Chondrocyte (in vitro differentiated cells): ENCODE measurements at places on chromosomes 5 and 9. TPM values are rescaled to one million over a fixed set of nuclear protein-coding genes. Genes with fewer than 3 reads are reported as not detected.

The CCDC192 gene
- total RNA-seq, result not detected in 3 replicates

- no peaks in the 10 kb centered on the region for H3K36me3 ChIP-seq
- peak overlapping the region; percentile 23 for H3K27ac ChIP-seq
- DNase-seq, result no peak
- no peaks in the 10 kb centered on the region for H3K27me3 ChIP-seq
- H3K4me1 ChIP-seq, result peaks cover 43% of the 10 kb centered on the region
Measured at GRCh38 chr9:115883467-115884329, 269.9 kb upstream of the PAPPA start.

- H3K4me3 ChIP-seq, result peak overlapping the region; percentile 17
- no peaks in the 10 kb centered on the region for H3K36me3 ChIP-seq
- peak overlapping the region; percentile 94 for H3K27ac ChIP-seq
- no peaks in the 10 kb centered on the region for H3K27me3 ChIP-seq
Measured at GRCh38 chr5:38467353-38468040, 88.9 kb downstream of the LIFR start.

- peaks cover 11% of the 10 kb centered on the region for H3K36me3 ChIP-seq
- H3K27me3 ChIP-seq, result no peaks in the 10 kb centered on the region
- H3K4me1 ChIP-seq, result peaks cover under 1% of the 10 kb centered on the region
- H3K27ac ChIP-seq, result no peak overlapping the region
Measured at GRCh38 chr5:138182808-138183207, 3.9 kb downstream of the KIF20A start.

The HK3 gene
- total RNA-seq, result not detected in 3 replicates

The TMEFF1 gene
- total RNA-seq, result 1.3 to 3.1 TPM (median 3.0 TPM) in 3 replicates

DNA sequence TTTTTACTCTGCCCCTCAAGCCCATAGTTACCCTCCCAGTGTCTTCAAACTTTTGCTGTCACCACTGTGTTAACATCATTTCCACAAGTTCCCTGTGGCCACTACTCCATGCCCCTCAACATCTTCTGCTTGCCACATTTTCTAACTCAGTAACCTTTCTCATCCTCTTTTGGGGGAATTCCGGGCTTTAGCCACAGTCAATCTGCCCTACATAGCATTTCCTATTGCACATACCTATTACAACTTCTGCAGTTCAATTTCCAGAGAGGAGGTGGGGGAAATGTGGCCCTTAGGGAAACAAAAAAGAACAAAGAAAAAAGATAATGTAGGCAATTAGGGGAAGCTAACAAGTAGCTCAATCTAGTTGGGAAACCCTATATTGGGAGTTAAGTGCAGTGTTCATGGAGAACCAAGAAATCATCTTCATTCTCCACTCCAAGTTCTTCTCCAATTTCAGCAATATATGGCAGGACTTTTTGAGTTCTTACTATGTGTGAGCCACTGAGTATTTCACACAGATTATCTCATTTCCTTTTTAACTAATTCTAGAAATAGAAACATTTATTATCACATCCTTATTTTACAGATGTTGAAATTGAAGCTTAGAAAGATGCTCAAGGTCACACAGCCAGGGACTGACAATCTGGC is 40.2 kb upstream of the LPAR1 start:
- no peaks in the 10 kb centered on the region for H3K36me3 ChIP-seq
- H3K27ac ChIP-seq, result no peak overlapping the region
- H3K4me1 ChIP-seq, result no peaks in the 10 kb centered on the region
- H3K4me3 ChIP-seq, result no peak overlapping the region
- no peaks in the 10 kb centered on the region for H3K27me3 ChIP-seq

The CYLC2 gene
- not detected in 3 replicates for total RNA-seq

The ANGPTL2 gene
- total RNA-seq, result 26.7 to 39.7 TPM (median 39.0 TPM) in 3 replicates

- no peak overlapping the region for H3K27ac ChIP-seq
- H3K27me3 ChIP-seq, result no peaks in the 10 kb centered on the region
- no peak overlapping the region for H3K4me3 ChIP-seq
Measured at GRCh38 chr9:109488351-109488750, 9.8 kb downstream of the PTPN3 start.

The NACC2 gene
- total RNA-seq, result 42.6 to 52.4 TPM (median 51.0 TPM) in 3 replicates

DNA sequence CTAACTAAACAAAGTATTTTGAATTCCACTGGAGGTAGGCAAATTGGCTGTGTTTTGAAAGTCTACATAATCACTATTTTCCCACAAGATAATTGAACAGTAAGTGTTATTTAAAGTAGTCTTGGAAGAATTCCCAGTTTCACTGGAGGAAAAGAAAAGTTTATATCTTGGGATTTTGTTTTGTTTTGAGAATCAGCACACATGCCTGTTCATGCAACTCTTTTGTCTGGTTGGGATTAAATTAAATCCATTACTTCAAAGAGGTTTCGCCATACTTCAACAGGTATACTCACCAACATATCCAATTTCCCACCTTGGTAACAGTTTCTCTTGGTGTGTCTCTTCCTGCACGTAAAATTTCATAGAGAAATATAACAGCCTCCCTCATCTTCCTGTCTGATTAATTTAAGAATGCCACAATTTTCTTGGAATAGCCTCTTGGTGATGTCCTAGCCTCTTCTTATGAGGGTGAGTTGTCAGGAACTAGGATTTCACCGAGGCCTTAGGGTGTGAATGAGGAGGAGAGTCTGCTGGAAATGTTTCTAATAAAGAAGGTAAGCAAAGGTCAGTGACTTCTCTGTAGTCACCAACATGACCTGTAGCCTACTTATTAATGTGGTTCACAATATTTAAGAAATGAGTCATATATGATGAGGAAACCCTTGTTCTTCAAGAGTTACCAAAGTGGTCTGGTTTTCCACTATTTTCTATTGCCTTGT is 48.1 kb downstream of the ITGA2 start:
- DNase-seq, result no peak
- H3K27me3 ChIP-seq, result no peaks in the 10 kb centered on the region
- no peaks in the 10 kb centered on the region for H3K36me3 ChIP-seq
- H3K4me3 ChIP-seq, result no peak overlapping the region
- H3K4me1 ChIP-seq, result peaks cover 16% of the 10 kb centered on the region
- no peak overlapping the region for H3K27ac ChIP-seq

- no peak overlapping the region for H3K27ac ChIP-seq
- no peaks in the 10 kb centered on the region for H3K27me3 ChIP-seq
- H3K4me1 ChIP-seq, result peaks cover 17% of the 10 kb centered on the region
- DNase-seq, result no peak
- no peak overlapping the region for H3K4me3 ChIP-seq
Measured at GRCh38 chr9:131036529-131037334, 27.8 kb downstream of the LAMC3 start.

GRCh38 chr5:14330729-14331385 is 187.7 kb downstream of the TRIO start:
- DNase-seq, result no peak
- H3K36me3 ChIP-seq, result peaks cover 18% of the 10 kb centered on the region
- H3K4me1 ChIP-seq, result peaks cover 64% of the 10 kb centered on the region
- H3K27ac ChIP-seq, result peak overlapping the region; percentile 70
- no peaks in the 10 kb centered on the region for H3K27me3 ChIP-seq

The PPP2R2B gene
- 0.35 to 0.74 TPM in 2 of 3 replicates, not detected in the other for total RNA-seq

DNA sequence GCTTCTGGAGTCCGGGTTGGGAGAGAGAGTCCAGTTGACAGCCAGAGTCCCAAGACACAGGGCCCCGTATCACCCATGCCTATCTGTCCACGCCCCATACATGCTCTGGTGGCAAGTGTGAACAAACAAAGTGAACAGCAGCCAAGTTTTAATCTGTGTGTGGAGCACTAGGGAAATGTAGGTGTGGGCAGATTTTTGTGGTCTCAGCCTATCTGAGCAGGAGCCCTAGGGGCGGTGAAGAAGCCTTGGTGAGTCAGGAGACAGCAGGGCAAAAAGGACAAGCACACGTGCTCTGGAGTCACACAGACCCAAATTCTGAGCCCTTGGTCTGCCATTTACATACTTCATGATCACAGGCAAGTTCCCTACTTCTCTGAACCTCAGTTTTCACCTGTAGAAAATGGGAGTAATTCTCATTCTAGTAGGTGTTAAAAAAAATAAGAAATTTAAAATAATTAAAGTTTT is 23.2 kb downstream of the EGR1 start:
- no peak overlapping the region for H3K4me3 ChIP-seq
- peaks cover 8% of the 10 kb centered on the region for H3K4me1 ChIP-seq
- peaks cover 20% of the 10 kb centered on the region for H3K27me3 ChIP-seq

DNA sequence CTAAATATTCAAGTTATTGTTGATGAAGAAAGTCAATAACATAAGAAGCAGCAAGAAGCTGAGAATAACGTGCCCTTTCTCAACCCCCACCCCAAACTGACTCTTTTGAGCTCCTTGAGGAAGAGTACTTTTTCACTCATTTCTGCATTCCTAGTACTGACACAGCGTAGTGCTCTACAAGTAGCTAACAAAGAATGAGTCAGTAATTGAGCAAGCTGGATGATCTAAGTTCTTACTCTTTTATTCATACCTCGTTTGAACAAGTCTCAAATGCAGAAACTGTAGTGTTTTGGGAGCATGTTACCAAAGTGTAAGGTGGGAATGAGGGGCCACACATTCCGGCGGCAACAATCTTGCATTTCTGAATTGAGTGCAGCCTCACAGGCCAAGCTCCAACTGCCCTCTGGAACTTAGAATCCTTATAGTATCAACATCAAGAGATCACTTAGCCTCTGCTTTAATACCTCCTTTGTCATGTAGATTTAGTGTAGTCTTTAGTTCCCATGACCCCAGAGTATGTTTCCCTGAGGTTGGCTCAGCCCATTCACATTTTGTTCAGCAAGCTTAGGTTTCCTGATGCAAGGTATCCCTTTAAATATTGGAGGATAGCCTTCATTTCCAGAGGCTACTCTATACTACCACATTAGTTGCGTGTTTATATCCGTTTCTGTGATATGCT is 152.0 kb downstream of the PRR16 start:
- H3K27me3 ChIP-seq, result no peaks in the 10 kb centered on the region
- peaks cover 47% of the 10 kb centered on the region for H3K4me1 ChIP-seq
- H3K4me3 ChIP-seq, result no peak overlapping the region
- no peak for DNase-seq

GRCh38 chr5:125530833-125531615 is 784.6 kb upstream of the ZNF608 start:
- no peak for DNase-seq
- no peak overlapping the region for H3K27ac ChIP-seq
- H3K4me1 ChIP-seq, result peaks cover 24% of the 10 kb centered on the region

DNA sequence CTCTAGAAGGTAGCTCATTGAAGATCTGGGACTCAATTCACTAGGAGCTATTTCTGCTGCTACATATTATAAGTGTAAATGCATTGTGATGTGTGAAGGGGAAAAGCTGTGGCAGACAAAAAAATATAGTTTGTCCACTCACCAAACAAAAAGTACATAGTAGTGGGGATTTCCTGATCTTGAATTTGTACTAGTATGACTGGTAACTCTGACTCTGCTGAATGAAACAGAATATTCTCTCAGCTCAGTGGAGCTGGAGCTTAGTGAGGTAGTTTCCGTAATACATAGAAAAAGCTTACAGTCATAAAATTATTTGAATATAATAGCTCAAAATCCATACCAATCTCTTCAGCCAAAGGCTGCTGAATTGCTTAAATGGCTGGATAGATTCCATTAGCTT is 455.6 kb upstream of the CD180 start:
- no peak for DNase-seq
- peaks cover 29% of the 10 kb centered on the region for H3K4me1 ChIP-seq
- no peak overlapping the region for H3K27ac ChIP-seq
- H3K27me3 ChIP-seq, result no peaks in the 10 kb centered on the region
- H3K36me3 ChIP-seq, result no peaks in the 10 kb centered on the region

The OR13J1 gene
- total RNA-seq, result not detected in 3 replicates

GRCh38 chr5:141465351-141465750 is 10.4 kb upstream of the PCDHGC3 start:
- H3K4me3 ChIP-seq, result no peak overlapping the region
- no peaks in the 10 kb centered on the region for H3K27me3 ChIP-seq

DNA sequence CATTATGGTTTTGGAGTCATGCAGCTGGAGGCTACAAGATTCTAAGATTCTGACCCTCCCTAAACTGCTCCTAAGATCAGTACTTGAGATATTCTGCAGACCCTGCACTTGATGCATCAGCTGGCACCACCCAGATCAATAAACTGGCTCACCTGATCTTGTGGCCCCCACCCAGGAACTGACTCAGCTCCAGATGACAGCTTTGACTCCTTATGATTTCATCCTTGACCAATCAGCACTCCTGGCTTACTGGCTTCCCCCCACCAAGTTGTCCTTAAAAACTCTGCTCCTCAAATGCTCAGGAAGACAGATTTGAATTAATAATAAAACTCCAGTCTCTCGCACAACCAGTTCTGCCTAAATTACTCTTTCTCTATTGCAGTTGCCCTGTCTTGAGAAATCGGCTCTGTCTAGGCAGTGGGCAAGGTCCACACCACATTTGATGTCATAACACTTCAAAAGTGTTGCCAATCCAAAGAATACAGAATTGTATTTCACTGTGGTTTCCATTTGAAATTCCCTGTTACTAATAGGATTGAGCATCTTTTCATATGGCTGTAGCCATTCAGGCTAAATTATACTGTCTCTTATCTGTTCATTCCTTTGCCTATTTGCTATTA is 14.8 kb upstream of the SLC30A5 start:
- H3K27me3 ChIP-seq, result no peaks in the 10 kb centered on the region
- H3K36me3 ChIP-seq, result no peaks in the 10 kb centered on the region
- no peak for DNase-seq
- no peaks in the 10 kb centered on the region for H3K4me1 ChIP-seq
- H3K4me3 ChIP-seq, result no peak overlapping the region
- no peak overlapping the region for H3K27ac ChIP-seq

GRCh38 chr5:124701016-124701415 is 45.4 kb downstream of the ZNF608 start:
- H3K36me3 ChIP-seq, result peaks cover 5% of the 10 kb centered on the region
- H3K27ac ChIP-seq, result no peak overlapping the region
- DNase-seq, result no peak

- H3K36me3 ChIP-seq, result no peaks in the 10 kb centered on the region
- H3K4me3 ChIP-seq, result no peak overlapping the region
- H3K27ac ChIP-seq, result no peak overlapping the region
- DNase-seq, result no peak
Measured at GRCh38 chr5:19615661-19616060, 372.3 kb downstream of the CDH18 start.

DNA sequence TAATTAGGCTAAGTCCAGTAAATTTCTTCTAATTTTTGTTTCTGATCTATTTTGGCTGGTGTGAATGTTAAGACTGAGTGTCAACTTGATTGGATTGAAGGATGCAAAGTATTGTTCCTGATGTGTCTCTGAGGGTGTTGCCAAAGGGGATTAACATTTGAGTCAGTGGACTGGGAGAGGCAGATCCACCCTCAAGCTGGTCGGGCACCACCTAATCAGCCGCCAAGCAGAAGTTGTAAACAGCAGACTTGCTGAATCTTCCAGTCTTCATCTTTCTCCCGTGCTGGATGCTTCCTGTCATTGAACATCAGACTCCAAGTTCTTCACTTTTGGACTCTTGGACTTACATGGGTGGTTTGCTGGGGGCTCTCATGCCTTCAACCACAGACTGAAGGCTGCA is 21.4 kb upstream of the MLLT3 start:
- peaks cover 30% of the 10 kb centered on the region for H3K27me3 ChIP-seq
- no peak for DNase-seq
- H3K27ac ChIP-seq, result no peak overlapping the region
- peaks cover 7% of the 10 kb centered on the region for H3K4me1 ChIP-seq
- H3K36me3 ChIP-seq, result no peaks in the 10 kb centered on the region
- no peak overlapping the region for H3K4me3 ChIP-seq

- no peak overlapping the region for H3K4me3 ChIP-seq
- no peak overlapping the region for H3K27ac ChIP-seq
- no peaks in the 10 kb centered on the region for H3K27me3 ChIP-seq
- H3K36me3 ChIP-seq, result no peaks in the 10 kb centered on the region
- no peak for DNase-seq
- peaks cover 21% of the 10 kb centered on the region for H3K4me1 ChIP-seq
Measured at GRCh38 chr5:76298852-76299251, 104.2 kb upstream of the IQGAP2 start.
